ENCODE measurements at places on chromosomes 2 and 18.

GRCh38 chr18:28792404-28793086, 615.6 kb upstream of the CDH2 start:
- no peak for DNase-seq

DNA sequence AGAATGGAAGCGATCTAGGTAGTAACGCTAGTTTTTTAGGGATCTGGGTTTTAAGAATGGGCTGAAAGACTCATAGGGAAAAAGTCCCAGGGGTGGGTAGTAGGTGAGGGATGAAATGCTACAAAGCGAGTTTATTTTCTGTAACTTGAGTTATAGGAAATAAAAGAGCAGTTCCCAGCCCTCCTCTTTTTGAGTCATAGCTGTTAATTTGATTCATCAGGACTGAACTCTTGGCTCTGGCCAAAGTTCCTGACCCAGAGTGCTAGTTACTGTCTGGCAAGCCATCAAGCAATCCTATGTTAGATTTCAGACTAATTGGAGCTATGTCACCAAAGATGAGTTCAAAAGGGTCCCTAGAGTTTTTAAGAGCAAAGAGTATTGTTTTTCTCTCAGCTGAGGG, 17.4 kb upstream of the NOSTRIN start:
- no peak for DNase-seq

GRCh38 chr18:36307513-36307912, 10.0 kb downstream of the FHOD3 start:
- no peak for DNase-seq

- no peak for DNase-seq
These were observed 32.2 kb downstream of the ZNF532 start for GRCh38 chr18:58896734-58897508.

Data from renal cortex interstitium (tissue), 15 donors.